ENCODE measurements at places on chromosomes 5 and 9.

DNA sequence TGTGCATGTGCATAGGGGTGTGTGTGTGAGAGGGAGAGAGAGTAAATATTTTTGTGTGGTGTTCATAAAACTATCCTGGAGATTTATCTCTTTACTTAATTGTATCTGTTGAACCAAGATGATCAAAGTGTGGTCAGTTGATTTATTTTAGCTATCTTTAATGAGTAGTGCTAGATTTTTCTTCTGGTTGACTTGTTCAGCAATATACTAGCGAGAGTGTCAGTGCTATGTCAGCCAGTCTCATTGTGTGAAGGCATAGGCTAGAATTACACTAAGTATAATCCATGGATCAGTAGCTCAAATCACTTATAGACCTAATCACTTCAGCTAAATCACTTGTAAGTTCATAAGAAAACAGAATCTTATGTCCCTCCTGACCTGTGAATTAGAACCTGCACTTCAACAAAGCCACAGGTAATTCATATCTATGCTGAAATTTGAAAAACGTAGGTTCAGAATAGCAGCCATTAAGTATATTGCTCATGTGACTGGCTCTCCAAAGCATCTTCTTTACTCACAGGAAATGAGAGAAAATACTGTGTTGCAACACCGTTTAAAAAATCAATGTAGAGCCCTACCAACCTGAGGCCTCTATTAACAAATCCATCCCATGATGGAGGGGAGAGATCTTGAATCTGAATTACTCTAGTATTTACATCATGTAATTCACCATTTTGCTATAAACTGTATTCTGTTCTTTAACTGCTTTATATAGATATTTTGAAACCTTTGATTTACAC is 203.1 kb upstream of the ACTBL2 start:
- DNase-seq = no peak

- DNase-seq = no peak
Observed at GRCh38 chr5:92580814-92581213, 1000.2 kb downstream of the NR2F1-AS1 start.

DNA sequence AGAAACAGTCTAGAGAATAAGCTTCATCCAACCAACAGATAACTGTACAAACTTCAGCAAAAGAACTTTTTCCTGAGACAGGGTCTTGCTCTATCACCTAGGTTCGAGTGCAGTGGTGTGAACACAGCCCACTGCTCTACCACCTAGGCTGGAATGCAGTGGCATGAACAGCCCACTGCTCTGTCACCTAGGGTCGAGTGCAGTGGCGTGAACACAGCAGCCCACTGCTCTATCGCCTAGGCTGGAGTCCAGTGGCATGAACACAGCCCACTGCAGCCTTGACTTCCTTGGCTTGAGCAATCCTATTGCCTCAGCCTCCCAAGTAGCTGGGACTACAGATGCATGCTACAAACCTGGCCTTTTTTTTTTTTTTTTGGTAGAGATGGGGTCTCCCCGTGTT is 43.4 kb downstream of the ERMP1 start:
- no peak for DNase-seq

DNA sequence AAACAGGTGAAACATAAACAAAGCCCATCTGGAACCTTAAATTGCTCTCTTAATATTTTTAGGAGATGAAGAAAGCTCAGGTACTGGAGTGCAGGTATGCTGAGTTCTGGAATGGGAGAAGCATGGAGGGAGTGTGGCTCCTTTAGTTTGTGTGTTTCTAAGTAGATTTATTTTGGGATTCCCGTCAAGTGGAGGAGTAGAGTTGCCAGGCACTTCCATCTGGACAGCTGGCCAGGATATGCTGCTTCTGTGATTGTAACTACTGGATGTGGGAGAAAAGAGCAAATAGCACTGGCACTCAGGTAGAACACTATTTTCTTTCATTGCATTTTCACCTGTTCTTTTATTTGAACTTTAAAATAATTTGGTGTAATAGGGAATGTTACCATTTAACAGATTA is 182.3 kb upstream of the MAST4 start:
- no peak for DNase-seq

DNA sequence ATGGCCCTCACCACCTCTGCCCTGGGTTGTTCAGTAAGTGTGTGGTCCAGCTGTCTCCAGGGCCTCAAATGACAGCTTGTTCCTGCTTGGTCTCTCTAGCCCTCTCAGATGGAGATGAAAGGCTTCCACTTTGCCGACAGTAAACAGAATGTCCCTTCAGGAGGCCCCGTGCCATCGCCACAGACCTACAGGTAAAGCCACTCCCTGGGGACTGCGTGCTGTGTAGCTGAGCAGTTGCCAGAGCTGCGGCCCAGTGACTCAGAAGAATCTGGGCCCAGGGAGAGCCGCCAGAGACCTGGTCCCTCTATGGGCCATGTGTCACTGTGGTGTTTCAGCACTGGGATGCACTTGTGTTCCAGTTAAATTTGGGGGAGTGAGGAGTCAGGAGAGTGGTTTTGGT is 10.6 kb upstream of the POMT1 start:
- no peak for DNase-seq

- no peak for DNase-seq
Observed at GRCh38 chr9:127175764-127176163, 53.3 kb upstream of the ANGPTL2 start.

DNA sequence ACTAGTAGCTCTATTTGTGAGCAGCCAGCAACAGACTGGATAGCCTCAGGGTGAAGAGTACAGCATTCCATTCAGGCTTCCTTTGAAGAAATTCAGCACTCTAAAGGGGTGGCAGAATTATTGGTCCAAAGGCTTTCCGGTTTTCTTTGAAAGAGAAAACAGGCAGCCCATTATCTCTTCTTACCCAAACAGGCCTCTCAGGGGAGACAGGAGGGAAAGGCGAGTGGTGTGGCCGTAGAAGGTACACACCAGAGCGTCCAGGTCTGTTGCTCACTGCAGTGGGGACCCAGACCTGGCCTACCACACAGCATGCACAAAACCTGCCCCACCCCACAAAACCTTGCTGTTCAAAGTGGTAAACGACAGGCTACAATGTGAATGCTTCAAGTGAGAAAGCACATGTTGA is 83.3 kb downstream of the ZNF608 start:
- DNase-seq = no peak

- DNase-seq = no peak
Observed at GRCh38 chr9:132516911-132517310, 65.5 kb upstream of the BARHL1 start.

GRCh38 chr9:77988630-77989029 is 43.0 kb downstream of the GNAQ start:
- no peak for DNase-seq

DNA sequence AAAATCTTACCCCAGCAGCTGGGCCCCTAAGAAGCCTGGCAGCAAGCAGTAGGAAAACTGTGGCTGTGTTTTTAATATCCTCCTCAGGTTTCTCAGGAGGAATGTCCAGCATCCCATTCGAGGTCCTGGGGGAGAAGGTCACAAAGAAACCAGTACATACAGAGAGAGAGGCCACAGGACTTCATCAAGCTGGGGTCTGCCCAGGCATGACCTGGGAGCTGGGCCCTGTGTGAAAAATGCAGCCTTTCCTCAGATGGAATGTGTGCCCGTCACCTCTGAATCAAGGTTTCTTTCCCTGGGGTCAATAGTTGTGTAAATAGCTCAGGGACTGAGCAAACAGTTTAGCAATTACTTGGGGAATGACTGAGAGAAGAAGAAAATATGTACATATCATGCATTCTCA is 33.9 kb upstream of the RAD23B start:
- DNase-seq = no peak

- DNase-seq = no peak
Observed at GRCh38 chr5:72070529-72070928, 36.7 kb upstream of the MAP1B start.

GRCh38 chr9:137237759-137238726 is 3.0 kb upstream of the TUBB4B start:
- DNase-seq = no peak

GRCh38 chr9:20651939-20652338 is 29.6 kb upstream of the MLLT3 start:
- DNase-seq = no peak

DNA sequence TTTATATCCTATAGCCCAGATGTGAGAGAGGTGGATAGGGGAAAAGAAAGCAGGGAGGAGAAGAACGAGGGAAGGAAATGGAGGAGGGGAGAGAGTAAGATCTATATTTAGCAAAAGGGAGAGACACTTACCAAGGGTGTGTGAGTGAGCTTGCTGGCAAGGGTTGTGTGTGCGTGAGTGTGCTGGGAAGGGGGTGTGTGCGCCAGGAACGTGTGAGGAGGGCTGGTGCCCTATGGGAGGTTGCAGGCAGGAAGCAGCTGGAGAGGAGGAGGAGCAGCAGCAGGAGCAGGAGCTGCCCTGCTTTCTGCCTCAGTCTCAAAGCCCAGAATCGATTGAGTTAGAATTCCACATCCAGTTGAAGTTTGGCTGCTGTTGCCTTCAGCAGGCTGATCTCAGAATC is 148.3 kb upstream of the RUSC2 start:
- DNase-seq = peak; percentile 72

- no peak for DNase-seq
Observed at GRCh38 chr5:17991775-17992174, 357.5 kb downstream of the TAF11L14 start.

- no peak for DNase-seq
Observed at GRCh38 chr9:6219040-6219439, 3.4 kb downstream of the IL33 start.

DNA sequence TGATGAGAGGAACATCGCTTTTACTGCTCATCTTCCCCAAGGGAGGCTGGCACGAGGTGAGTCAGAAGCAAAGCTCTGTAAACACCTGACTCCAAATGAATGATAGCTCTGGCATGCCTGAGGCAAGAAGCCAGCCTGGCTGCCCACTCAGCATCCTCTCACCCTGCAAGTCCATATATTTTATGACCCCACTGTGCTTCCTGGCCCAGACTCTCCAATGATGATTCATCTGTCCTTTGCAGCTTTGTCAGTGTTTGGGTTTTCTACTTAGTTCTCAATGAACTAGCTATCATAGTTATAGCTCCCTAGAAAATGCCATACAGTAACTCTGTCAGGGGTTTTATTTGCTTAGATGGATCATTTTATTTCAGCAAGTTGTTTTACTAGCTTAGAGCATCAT is 52.1 kb upstream of the FSTL4 start:
- DNase-seq = peak; percentile 25

- peak; percentile 41 for DNase-seq
Observed at GRCh38 chr9:21030389-21031035, 928 bp downstream of the HACD4 start.

DNA sequence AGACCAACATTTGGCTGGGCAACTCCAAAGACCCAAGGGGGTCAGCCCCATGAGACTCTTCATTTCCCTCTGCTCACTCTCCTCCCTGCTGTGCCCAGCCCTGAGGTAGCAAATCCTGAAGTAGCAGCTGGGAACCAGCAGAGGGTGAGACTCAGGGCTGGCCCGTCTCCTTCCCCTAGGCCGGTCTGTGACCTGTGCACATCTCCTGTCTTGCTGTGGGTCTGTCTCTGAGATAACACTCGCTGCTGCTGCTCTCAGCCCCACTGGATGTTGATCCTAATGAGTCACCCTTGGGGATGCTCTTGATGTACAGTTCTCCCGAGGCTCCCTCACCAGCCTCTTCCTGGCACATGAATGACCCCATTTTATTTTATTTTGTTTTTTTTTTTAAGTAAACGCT is 7.3 kb upstream of the OR2V1 start:
- no peak for DNase-seq

GRCh38 chr5:18051953-18052352 is 417.7 kb downstream of the TAF11L14 start:
- DNase-seq = no peak

DNA sequence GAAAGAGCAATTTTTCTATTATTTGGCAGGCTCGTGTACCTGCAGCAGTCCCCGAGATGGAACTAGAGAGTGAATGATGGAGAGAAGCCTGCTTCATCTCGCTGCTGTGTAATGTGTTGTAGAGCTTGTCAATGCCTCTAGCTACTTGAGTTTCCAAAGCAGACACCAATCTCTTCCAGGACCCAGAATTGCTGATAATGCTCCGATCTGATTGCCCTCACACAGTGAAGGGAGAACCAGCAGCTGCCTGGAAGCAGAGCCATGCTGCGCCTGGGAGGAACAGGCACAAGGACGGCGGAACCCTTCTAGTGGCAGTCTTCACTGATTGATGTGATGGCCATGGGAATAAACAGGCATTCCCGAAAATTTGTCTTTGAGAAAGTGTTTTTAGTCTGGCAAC is 288.0 kb downstream of the ICE1 start:
- no peak for DNase-seq

DNA sequence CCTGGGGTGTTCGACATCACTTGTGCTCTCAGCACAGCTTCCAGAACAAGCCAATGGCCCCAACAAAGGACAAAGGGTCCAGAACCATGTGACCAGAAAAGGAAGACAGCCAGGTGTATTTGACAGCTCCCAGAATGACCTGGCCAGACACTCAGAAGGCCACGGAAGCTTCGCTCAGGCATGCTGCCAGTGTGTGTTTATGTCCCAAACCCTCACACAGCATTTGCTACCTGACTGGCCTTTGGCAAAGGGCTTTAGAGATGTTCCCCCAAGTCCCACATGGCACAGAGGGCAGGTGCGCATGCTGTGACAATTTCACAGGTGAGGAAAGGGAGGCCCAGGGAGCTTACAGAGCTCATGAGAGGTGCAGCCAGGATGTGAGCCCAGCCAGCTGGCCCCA is 39.5 kb downstream of the MED10 start:
- DNase-seq = no peak

GRCh38 chr5:134101686-134102439 is 12.6 kb upstream of the TCF7 start:
- no peak for DNase-seq

GRCh38 chr9:118222375-118222774 is 518.2 kb downstream of the TLR4 start:
- no peak for DNase-seq

DNA sequence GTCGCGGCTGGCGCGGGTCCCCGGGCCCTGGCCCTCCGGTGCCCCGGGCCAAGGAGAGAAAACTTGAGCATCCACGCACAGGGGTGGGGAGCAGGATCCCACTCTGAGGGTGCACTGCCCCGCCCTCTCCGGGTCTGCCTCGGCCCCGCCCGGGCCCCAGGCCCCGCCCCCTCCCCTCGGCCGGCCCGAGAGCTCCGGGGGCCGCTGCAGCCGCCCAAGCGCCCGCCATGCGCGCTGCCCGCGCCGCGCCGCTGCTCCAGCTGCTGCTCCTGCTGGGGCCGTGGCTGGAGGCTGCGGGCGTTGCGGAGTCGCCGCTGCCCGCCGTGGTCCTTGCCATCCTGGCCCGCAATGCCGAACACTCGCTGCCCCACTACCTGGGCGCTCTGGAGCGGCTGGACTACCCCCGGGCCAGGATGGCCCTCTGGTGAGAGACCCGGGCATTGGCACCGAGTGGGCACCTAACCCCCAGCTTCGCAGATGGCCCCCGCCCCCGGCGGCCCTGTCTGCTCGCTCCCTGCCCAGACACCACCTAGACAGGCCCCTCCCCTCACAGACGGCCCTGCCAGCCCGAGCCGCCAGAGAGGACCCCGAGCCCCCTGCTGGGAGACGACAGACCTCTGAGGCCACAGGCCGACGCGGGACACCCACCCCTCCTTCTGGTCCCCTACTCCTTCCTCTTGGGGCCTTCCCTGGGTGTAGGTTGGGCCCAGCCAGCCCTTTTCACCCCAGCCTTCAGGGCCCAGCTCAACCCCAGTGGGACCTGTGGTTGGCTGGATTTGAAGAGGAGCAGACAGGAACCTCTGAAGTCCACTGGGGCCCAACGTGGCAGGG is at the start of gene CERCAM:
TSS of gene CERCAM (plus strand) at position 207 of the 831 bp plus-strand sequence. CDS start at position 228, 21 bp downstream.
- DNase-seq = no peak

- DNase-seq = no peak
Observed at GRCh38 chr9:127640908-127641545, 28.9 kb downstream of the STXBP1 start.

Measured in AG09309 (cell line).